ENCODE measurements at places on chromosomes 3 and 15. TPM values are rescaled to one million over a fixed set of nuclear protein-coding genes. Genes with fewer than 3 reads are reported as not detected.

UBXN7 gene
- 99.2 TPM for total RNA-seq

DNA sequence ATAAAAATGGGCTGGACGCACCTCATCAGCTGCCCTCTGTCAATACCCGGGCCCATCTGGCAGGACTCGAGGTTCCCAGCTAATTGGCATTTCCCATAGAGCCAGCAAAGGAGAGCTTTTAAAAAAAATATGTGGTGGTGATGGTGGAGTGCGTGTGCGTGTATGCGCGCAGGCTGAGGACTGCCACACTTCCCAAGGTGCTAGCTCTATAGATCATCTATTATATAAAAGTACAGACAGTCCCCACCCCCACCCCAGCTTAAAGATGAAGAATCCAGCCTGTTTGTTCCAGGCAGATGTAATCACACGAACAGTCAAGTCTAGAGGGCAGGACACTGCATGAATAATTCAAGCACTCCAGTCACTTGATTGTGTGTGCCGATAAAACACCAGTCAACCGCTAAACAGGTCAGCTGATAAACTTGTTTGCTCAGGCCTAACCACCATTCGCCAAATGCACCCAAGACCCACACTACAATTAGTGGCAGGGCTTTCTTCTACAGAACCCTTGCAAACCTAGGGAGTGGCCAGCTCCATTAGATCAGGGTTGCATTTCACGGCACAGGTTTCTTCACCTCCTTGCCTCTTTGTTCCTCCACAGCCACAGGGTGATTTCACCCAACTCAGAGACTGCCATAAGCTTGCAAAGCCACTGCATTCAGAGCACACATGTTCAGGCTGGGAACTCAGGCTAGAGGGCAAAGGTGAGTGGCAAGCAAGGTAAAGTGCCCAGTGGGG is 5.8 kb downstream of the TLE3 start:
- ATAC-seq: peak; percentile 55
- H3K27me3 ChIP-seq: no peaks in the 10 kb centered on the region
- peaks cover 58% of the 10 kb centered on the region for H3K4me1 ChIP-seq
- H3K4me3 ChIP-seq: peak overlapping the region; percentile 89
- peak overlapping the region; percentile 67 for H3K27ac ChIP-seq

DNA sequence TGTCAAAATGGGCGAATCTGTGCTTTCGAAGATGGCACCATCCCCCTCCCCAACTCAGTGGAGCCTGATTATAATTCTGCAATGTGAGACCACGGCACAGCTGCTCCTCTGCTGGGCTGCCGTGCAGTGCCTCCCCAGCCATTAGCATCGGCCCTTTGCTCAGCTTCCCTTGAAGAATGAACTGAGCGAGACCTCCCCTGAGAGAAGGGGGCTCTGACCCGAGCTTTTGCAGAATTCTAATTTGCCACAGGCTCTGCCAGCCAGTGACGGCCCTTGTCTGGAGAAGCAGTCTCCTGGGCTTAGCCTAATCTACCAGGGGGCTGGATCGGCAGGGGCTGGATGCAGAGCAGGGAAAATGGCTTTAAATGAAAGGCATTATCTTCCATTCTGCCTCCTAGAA is 57.2 kb downstream of the GLDN start:
- no peak for ATAC-seq
- no peaks in the 10 kb centered on the region for H3K4me1 ChIP-seq
- no peaks in the 10 kb centered on the region for H3K36me3 ChIP-seq
- H3K27ac ChIP-seq: no peak overlapping the region

ADGRG7 gene
- not detected for total RNA-seq

- H3K4me3 ChIP-seq: peak overlapping the region; percentile 99
- H3K4me1 ChIP-seq: peaks cover 35% of the 10 kb centered on the region
- ATAC-seq: no peak
- H3K27me3 ChIP-seq: no peaks in the 10 kb centered on the region
Observed at GRCh38 chr3:50238549-50239026, 2.6 kb downstream of the GNAI2 start.

DNA sequence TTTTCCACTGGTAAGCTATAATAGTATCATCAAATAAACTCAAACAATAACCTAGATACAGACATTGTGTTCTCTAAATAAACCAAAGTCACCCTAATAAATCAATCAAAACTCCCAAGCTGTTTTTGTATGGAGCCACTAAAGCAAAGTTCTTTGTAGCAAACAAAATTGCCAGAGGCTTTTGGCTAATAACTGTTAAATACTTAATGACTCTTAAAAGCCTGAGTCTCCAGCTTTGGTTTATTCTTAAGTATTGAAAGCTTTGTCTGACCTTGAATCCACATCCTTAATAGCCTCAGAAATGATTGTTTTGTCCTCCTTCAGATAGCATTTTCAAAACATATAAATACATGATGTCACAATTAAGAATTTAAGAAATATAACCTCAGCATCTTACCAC is 725.3 kb downstream of the SI start:
- no peak overlapping the region for H3K27ac ChIP-seq
- no peak for ATAC-seq
- H3K27me3 ChIP-seq: no peaks in the 10 kb centered on the region
- no peaks in the 10 kb centered on the region for H3K4me1 ChIP-seq
- no peak overlapping the region for H3K4me3 ChIP-seq
- H3K36me3 ChIP-seq: no peaks in the 10 kb centered on the region

DNA sequence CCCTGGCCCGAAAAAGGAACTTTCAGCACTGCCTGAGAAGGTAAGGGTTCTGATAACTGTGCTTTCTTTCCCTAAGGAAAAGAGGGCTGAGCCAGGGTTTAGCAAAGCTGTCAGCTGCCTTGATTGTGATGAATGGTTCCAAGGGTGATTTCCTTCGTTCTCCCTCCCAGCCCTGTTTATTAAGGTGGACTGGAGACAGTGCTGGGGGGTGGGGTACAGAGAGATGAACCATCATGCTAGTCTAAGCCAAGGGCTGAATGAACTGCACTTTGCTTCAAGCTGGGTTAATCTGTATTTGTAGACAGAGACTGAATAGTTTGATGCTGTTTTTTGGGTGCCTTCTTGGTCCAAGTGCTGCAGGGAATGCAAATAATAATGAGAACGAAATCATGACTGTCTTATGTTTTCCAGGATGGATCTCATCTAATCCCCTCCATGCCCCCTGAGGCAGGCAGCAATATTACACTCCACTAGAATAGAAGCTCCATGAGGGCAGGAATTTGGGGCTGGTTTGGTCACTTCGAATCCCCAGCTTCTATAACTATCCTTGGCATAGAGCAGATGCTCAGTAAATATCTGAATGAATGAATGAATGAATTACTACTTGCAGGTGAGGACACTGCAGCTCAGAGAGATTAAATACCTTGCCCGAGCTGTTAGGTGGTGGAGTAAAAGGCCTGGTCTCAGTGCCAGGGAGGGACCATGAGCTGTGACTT is 10.9 kb downstream of the PXYLP1 start:
- no peaks in the 10 kb centered on the region for H3K27me3 ChIP-seq
- peaks cover 6% of the 10 kb centered on the region for H3K4me1 ChIP-seq
- H3K36me3 ChIP-seq: no peaks in the 10 kb centered on the region
- H3K4me3 ChIP-seq: no peak overlapping the region

RETNLB gene
- not detected for total RNA-seq

DNA sequence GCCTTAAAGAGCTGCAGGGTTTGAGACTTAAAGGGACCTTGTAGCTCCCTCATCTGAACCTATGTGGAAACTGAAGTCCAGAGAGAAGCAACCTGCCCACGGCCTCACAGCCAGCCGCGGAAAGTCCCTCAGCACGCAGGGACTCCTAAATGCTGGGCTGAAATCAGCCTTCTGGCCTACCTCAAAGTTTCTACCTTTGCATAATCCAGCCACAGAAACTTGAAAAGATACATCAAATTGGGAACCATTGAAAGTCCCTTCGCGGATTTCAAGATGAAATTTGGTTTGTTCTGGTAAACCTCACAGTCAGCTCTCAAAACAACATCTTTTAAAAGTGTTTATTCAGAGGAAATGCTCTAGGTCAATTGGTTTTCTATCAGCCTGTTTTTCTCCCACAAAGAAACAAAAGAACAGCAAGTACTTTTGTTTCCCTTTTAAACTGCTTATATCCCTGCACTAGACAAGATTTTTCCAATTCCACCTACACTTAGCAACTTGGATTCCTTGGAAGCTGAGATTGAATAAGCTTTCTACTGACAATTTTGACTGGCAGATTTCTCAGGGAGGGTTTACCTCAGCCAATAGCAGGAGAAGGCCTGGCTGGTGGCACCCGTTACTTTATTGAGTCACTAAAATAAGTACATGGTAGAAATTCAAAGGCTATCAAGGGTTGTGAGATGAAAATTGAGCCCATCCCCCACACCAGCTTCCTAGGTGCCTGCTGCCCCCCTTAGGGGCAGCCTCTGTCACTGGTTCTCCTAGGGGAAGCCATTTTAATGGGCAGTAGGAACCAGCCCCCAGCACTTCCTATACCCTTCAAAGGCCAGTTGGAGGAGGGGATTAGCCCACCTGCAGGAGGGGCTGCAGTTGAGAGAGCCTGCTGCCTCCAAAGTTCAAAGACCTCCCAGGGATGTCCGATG is 171.2 kb downstream of the ADAMTS17 start:
- no peaks in the 10 kb centered on the region for H3K4me1 ChIP-seq
- H3K27me3 ChIP-seq: no peaks in the 10 kb centered on the region
- no peak overlapping the region for H3K27ac ChIP-seq
- no peaks in the 10 kb centered on the region for H3K36me3 ChIP-seq
- peak overlapping the region; percentile 21 for H3K4me3 ChIP-seq
- peak; percentile 92 for ATAC-seq

MYEF2 gene
- total RNA-seq: 25.2 TPM

GRCh38 chr15:76614725-76615124 is 278.2 kb downstream of the ISL2 start:
- H3K36me3 ChIP-seq: peaks cover 35% of the 10 kb centered on the region
- peaks cover 13% of the 10 kb centered on the region for H3K4me1 ChIP-seq
- H3K27ac ChIP-seq: peak overlapping the region; percentile 31
- H3K4me3 ChIP-seq: no peak overlapping the region

GRCh38 chr3:112074616-112075497 is 11.3 kb upstream of the C3orf52 start:
- peak overlapping the region; percentile 61 for H3K4me3 ChIP-seq

GRCh38 chr3:61030469-61031035 is 220.7 kb downstream of the FHIT start:
- no peaks in the 10 kb centered on the region for H3K27me3 ChIP-seq
- no peaks in the 10 kb centered on the region for H3K4me1 ChIP-seq
- no peak for ATAC-seq
- no peak overlapping the region for H3K27ac ChIP-seq
- no peak overlapping the region for H3K4me3 ChIP-seq

- no peaks in the 10 kb centered on the region for H3K27me3 ChIP-seq
- no peak overlapping the region for H3K27ac ChIP-seq
- H3K4me3 ChIP-seq: no peak overlapping the region
- H3K36me3 ChIP-seq: no peaks in the 10 kb centered on the region
- ATAC-seq: no peak
Observed at GRCh38 chr3:27792869-27793268, 70.7 kb upstream of the EOMES start.

- no peaks in the 10 kb centered on the region for H3K36me3 ChIP-seq
- no peak for ATAC-seq
- no peaks in the 10 kb centered on the region for H3K4me1 ChIP-seq
Observed at GRCh38 chr3:46221391-46221790, 13.3 kb upstream of the CCR1 start.

OIP5 gene
- total RNA-seq: 13.6 TPM

GRCh38 chr3:59559721-59560435 is 510.1 kb upstream of the CFAP20DC start:
- H3K4me3 ChIP-seq: peak overlapping the region; percentile 43
- H3K27me3 ChIP-seq: no peaks in the 10 kb centered on the region
- H3K36me3 ChIP-seq: no peaks in the 10 kb centered on the region
- ATAC-seq: peak; percentile 99
- H3K27ac ChIP-seq: peak overlapping the region; percentile 76

GRCh38 chr3:113035387-113035982 is 44.7 kb downstream of the GTPBP8 start:
- no peaks in the 10 kb centered on the region for H3K4me1 ChIP-seq
- no peak overlapping the region for H3K27ac ChIP-seq
- H3K36me3 ChIP-seq: no peaks in the 10 kb centered on the region

PLA2G4B gene
- 2.7 TPM for total RNA-seq

DNA sequence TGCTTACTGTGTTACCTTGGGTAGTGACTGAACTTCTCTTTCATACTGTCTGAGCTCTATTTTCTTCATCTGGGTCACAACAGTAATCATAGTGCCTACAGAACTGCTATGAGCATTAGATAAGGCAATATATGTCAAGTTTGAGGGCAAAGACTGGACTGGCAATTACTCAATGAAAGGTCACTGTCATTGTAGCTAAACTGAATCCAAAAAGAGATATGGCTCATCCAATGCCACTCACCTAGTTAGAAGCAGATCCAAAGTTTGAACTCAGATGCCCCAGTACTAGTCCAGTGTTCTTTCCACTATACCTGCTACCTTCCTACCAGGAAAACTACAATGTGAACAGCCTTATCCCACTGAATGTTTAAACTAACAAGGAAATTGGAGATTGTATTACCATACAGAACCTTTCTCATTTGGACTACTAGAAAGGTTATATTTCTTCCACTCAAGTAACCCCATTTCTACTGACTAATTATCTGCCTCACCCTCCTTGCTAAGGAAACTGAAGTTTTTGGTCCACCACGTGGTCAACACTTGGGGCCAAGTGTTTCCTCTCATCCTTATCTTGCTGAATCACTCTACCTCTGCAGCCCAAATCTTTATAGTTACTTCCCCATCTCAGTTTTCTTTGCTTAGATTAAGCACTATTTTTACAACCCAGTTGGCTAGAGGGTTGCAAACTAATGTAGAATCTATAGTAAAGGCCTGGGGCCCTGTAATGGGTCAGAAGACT is 202.3 kb upstream of the LPP start:
- peaks cover 22% of the 10 kb centered on the region for H3K4me1 ChIP-seq
- H3K4me3 ChIP-seq: no peak overlapping the region
- peak; percentile 39 for ATAC-seq

GRCh38 chr3:173027429-173027828 is 113.6 kb downstream of the SPATA16 start:
- H3K27ac ChIP-seq: no peak overlapping the region
- ATAC-seq: no peak
- no peaks in the 10 kb centered on the region for H3K36me3 ChIP-seq
- no peaks in the 10 kb centered on the region for H3K4me1 ChIP-seq
- H3K27me3 ChIP-seq: no peaks in the 10 kb centered on the region
- no peak overlapping the region for H3K4me3 ChIP-seq

- H3K27ac ChIP-seq: no peak overlapping the region
- no peak overlapping the region for H3K4me3 ChIP-seq
- H3K27me3 ChIP-seq: no peaks in the 10 kb centered on the region
Observed at GRCh38 chr15:95770196-95770595, 560.3 kb upstream of the NR2F2 start.

DNA sequence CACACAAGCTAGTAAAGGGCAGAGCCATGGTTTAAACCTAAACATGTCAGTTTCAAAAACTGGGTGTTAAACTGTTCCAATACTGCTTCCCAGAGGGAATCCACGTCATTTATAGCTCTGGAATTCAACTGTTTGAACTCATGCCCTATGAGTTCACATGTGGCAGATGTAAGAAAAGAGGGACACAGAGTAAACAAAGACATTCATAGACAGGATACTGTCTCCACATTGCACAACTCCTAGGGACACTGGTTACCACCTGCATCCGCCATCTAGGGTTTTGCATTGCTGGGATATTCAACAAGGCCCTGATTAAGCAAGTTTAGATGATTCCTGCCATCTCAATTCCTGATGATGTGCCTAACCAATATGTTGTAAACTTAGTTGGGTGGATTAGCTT is 134.1 kb upstream of the COL8A1 start:
- no peak for ATAC-seq
- H3K4me3 ChIP-seq: no peak overlapping the region
- no peaks in the 10 kb centered on the region for H3K27me3 ChIP-seq
- peaks cover 5% of the 10 kb centered on the region for H3K4me1 ChIP-seq
- no peaks in the 10 kb centered on the region for H3K36me3 ChIP-seq
- no peak overlapping the region for H3K27ac ChIP-seq

- H3K27me3 ChIP-seq: peaks cover 26% of the 10 kb centered on the region
- H3K27ac ChIP-seq: no peak overlapping the region
- H3K4me1 ChIP-seq: no peaks in the 10 kb centered on the region
- H3K36me3 ChIP-seq: no peaks in the 10 kb centered on the region
- H3K4me3 ChIP-seq: no peak overlapping the region
- no peak for ATAC-seq
Observed at GRCh38 chr3:120848503-120848902, 59.5 kb upstream of the STXBP5L start.

Data from activated T-helper 17 cell treated with anti-CD3 and anti-CD28 coated beads, Interleukin-2, amount 50 U/mL, for 72 hours (primary cell).